ENCODE measurements at places on chromosomes 7 and 10.

GRCh38 chr10:35743851-35744250 lies 101.8 kb upstream of the FZD8 start:
- no peak for DNase-seq

- DNase-seq = no peak
These were observed 17.2 kb upstream of the ATP6V0E2 start for GRCh38 chr7:149856583-149856982.

GRCh38 chr10:102479651-102480050 lies 22.9 kb downstream of the ACTR1A start:
- no peak for DNase-seq

- DNase-seq = no peak
These were observed 3.7 kb downstream of the ZSWIM8 start for GRCh38 chr10:73788864-73789658.

All from Caco-2 (cell line).